ENCODE measurements at places on chromosomes 1 and 21.
A peak's percentile ranks its signal among the peaks of the same experiment; 100 is the strongest.

GRCh38 chr1:107145637-107146036 is 4.8 kb downstream of the NTNG1 start:
- DNase-seq = no peak

- DNase-seq = no peak
These were observed 9.4 kb upstream of the ATP6V1G3 start for GRCh38 chr1:198549866-198550265.

DNA sequence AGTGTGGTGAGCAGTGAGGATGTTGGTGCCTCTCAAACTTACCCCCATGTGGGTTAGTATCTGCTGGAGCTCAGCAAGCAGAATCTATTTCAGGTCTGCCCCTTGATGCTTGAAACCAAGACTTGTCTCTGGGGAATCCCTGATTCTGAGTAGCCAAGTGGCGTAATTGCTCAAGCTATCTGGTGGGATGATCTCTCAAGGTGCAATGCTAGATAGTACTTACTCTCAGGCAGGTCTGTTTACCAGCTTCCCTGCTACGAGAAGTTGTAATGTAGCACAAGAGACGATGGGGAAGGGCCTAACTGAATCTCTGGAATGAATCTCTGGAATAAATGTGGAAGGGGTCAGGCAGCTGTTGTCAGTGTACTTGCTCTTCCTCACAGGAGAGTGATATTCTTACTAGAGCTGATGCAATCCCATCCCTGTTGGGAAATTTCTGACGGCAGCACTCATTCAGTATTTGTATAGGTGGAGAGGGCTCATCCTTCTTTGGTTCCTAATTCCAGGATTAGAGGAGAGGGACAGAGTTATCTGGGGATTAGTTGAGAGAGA is 65.4 kb downstream of the MACF1 start:
- DNase-seq = no peak

GRCh38 chr1:32977546-32978087 is 13.0 kb upstream of the RNF19B start:
- DNase-seq = no peak

- no peak for DNase-seq
These were observed 188.2 kb upstream of the NFIA start for GRCh38 chr1:60894130-60894529.

- DNase-seq = no peak
These were observed 74.3 kb upstream of the RAB4A start for GRCh38 chr1:229196404-229197264.

GRCh38 chr1:110136911-110137310 is 13.4 kb upstream of the SLC6A17 start:
- no peak for DNase-seq

- DNase-seq = no peak
These were observed 51.1 kb upstream of the CFHR3 start for GRCh38 chr1:196723325-196724185.

GRCh38 chr1:101025283-101025656 is 314 bp downstream of the DPH5 start:
- DNase-seq = no peak

DNA sequence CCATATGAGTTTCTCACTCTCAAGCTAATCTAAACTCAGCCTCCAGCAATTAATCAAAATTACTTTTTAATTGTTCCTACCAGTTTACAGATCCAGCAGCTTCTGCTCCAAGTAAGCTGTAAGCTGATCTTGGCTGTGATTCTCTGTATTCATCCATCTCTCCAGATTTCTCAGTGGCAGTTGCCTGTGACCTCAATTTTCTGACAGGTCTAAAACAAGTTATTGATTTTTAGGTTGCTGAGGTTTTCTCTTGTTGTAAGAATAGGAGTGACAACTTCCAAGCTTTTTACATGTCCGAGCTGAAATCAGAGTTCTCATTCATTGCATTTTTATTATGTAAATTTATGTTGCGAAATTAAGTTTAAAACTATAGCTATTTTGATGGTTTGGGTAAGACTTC is 1044.4 kb downstream of the PLA2G4A start:
- no peak for DNase-seq

- DNase-seq = no peak
These were observed 20.6 kb downstream of the RC3H1 start for GRCh38 chr1:174001573-174001972.

DNA sequence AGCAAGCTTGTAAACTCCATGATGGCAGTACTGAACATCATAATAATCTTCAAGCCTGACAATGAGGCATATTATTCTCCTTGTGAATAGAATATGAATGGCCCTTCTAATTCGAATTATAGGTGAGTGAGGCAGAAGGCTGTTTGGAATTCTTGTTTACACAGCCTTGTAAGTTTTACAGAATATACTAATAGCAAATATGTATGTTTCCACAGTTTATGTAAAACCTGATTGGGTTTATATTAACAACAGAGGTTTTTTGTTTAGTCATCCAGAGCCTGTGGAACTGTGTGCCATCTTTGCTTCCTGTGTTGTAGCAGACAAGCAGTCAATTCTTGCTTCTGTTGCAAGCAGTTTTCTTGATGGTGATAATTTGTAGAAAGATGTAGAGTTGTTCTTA is 8.0 kb downstream of the OSBPL9 start:
- DNase-seq = no peak

- DNase-seq = no peak
These were observed 15.6 kb downstream of the SLC26A9 start for GRCh38 chr1:205927676-205928075.

- DNase-seq = peak; percentile 67
These were observed 212.3 kb downstream of the KAZN start for GRCh38 chr1:14810595-14811361.

GRCh38 chr1:231334079-231334666 is 3.5 kb downstream of the EXOC8 start:
- no peak for DNase-seq

- no peak for DNase-seq
These were observed 480.4 kb upstream of the ZRANB2 start for GRCh38 chr1:71561206-71561605.

GRCh38 chr1:170668209-170669106 is 4.5 kb downstream of the PRRX1 start:
- no peak for DNase-seq

DNA sequence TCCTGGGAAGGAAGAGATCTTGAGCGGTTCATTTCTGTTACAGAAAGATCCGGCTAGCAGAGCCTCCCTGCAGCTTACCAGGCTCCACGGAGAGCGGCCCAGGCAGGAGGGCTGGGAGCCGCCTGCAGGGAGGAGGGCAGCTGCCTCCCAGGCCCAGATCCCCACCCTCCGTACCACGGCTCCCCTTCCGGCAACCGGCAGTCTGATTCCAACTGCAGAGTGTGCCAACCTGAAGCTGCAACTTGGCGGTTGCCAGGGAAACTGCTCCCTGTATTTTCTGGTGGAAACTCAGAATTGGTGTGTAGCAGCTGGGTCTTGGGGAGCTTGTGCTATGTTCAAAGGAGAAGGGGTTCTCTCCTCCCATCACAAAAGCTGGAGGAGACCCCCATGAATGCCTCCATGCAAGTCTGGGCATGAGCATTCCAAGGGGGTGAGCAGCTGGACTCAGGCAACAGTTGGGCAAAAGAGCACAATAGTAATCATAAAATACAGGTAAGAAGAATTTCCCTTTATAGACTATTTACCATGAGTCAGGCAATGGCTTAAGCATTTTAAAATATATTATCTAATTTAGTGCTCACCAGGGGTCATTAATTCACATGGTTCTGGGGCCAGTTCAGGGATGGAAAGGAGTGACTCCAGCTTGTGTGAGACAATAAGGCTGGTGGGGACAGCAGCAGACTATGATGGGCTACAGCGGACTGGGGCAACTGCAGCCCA is 46.1 kb upstream of the KAZN start:
- DNase-seq = no peak

DNA sequence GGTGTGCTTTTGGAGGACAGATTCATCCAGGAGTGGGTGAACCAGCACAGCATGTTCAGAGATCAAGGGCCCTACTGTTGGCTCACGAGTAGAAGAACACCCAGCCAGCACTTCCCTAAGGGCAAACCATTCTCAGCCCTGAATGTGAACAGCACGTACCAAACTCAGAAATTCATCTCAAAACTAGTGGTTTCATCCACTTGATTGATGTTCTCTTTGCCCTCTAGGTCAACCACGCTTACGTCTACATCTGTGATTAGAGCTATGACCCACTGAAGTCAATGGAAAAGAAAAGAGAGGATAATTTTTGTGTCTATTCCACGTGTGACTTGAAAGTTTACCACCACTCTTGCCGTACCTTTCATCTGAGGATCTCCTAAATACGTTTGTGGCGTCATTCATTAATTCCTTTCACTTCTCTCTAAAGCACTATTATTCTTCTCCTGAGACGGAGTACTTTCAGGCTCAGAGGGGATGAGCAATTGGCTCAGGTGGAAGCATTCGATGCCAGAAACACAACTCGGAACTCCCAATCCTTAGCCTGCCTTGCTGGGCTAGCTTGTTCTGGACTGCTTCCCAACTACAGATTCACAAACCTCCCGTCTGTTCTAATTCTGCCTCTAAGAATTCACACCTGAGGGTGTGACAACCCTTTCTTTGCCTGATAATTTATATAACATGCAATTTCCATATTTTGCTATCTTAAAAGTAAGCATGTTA is 57.3 kb upstream of the HIVEP3 start:
- no peak for DNase-seq

GRCh38 chr1:241411056-241411775 is 54.2 kb upstream of the RGS7 start:
- no peak for DNase-seq

DNA sequence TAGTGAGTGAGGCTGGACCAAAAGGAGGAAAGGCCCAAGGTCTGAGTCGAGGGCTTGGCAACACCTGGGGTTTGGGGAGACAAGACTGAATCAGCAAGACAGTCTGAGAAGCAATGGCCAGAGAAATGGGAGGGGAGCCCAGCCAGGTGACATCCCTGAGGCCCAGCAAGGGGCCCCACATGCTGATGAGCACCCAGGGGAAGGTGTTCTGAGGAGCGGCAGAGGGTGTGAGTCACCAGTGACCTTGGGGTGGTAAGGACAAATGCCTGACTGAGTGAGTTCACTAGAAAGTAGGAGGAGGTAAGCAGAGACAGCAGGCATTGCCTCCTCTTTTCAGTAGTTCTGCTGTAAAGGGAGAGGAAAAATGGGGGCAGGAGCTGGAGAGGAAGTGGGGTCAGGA is 192.4 kb upstream of the GALNT2 start:
- no peak for DNase-seq

DNA sequence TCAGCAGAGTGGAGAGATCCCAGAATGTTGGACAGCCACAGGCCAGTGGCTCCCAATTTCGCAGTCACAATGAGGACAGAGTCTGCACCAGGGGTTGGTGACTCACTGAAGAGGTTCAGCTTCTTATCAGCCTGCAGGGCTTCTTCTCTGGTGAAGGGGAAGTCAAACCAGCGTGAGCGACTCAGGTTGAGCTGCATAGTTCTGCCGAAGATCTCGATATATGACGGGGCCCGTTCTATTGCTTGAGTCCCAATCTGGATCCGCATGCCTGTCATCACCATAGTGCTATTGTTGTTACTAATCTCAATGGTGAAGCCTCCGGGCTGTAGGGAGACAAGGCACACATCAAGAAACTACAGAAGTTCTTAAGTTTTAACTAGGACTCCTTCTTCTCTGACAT is 58.5 kb downstream of the UBR4 start:
- DNase-seq = no peak

DNA sequence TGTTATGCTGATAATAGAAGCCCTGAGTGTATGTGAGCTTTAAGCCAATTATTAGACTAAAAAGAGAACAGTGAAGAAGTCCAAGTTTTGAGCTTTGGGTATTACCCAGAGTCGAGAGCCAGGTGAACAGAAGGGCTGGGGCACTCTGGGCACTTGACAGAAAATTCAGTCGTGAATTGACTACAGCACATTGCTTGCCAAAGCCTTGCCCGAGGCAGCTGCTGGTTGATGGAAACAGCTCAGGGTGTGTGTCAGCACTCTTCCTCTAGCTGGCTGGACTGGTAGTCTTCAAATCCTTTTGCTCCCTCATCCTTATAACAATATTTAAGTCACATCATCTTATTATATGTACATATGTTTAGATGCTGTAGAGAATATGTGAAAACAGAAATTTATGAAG is 21.3 kb downstream of the PDE4B start:
- no peak for DNase-seq

DNA sequence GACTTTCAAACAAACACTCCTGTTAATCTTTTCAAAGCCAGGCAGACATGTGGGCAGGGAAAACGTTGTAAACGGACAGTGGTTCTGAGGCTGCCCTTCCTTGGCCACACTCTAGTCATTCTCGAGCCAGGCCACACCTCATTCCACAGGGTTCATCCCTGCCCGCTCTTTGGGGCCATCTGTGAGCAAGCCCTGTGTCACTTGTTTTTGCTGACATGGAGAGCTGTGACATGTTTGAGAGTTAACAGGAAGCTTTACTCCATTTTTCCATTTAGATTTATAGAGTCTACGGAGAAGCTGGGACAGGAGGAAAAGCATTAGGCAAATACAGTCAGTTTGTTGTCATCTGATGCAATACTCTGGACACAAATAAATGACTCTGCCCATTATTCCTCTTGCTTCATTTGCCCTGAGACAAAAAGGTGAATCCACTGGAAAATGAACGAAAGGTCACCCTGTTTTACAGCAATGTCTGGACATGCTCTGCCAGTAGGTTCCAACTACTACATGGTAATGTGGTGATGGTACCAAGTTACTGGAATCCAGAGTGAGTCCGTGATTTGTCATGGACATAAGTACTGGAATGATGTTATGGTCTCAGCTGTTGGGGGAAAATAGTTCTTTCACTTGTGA is 126.9 kb downstream of the CLIC6 start:
- no peak for DNase-seq

GRCh38 chr1:92837062-92837461 is 5.2 kb downstream of the RPL5 start:
- no peak for DNase-seq

DNA sequence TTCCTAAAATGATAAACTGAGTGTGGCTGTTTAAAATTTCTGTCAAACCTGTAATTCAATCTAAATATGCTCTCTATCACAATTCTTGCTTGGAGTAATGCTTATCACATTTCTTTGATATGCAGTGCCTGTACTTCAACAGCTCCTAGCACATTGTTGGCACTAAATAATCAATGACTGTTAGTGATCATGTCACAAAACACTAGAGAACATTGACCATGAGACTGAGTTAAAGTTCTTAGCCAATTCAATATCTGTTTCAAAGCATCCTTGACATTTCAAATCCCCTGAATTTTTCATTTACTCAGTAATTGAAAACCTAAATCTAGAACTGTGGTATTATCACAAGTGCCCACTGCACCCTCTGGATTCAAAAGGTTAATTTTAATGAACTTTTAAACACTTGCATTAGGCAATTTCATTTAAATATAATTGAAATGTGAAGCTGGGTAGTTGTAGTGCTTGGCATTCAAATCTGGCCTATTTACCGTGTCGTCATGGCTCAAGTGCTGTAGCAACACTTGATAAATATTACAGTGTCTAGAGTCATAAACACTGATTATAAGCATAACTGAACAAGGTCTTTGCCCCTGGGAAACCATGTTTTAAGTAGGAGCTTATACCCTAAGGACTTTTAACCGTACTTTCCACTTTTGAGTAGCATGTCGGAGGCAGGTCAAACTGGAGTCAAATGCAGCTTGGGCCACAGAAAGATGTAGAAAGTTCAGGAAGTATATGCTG is 143.6 kb downstream of the LRRC7 start:
- DNase-seq = no peak

GRCh38 chr1:227330279-227331076 is 12.2 kb upstream of the CDC42BPA start:
- no peak for DNase-seq

GRCh38 chr1:96473791-96474434 is 247.7 kb upstream of the PTBP2 start:
- DNase-seq = no peak
